Erythroblast (primary cell): ENCODE measurements at places on chromosomes 4 and X.
A peak's percentile ranks its signal among the peaks of the same experiment; 100 is the strongest.

GRCh38 chr4:2364654-2365053 is 53.8 kb downstream of the ZFYVE28 start:
- DNase-seq = peak; percentile 57

DNA sequence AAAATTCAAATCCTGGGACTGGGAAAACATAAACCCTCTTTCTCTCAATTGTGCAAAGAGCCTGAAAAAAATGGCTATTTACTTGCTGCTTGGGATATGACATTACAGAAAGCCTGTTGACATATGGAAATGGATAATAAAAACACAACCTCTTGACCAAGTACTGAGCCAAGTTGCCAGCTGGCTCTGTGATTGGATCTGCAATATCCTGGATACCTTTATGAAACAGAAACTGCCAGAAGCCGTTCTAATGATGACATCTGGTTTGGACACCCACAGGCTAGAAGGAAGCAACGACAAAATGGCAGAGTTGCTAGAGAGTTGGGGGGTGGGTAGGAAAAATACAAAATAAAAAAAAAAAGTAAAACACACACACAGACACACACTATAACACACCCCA is 481.4 kb downstream of the FAT4 start:
- DNase-seq = no peak

DNA sequence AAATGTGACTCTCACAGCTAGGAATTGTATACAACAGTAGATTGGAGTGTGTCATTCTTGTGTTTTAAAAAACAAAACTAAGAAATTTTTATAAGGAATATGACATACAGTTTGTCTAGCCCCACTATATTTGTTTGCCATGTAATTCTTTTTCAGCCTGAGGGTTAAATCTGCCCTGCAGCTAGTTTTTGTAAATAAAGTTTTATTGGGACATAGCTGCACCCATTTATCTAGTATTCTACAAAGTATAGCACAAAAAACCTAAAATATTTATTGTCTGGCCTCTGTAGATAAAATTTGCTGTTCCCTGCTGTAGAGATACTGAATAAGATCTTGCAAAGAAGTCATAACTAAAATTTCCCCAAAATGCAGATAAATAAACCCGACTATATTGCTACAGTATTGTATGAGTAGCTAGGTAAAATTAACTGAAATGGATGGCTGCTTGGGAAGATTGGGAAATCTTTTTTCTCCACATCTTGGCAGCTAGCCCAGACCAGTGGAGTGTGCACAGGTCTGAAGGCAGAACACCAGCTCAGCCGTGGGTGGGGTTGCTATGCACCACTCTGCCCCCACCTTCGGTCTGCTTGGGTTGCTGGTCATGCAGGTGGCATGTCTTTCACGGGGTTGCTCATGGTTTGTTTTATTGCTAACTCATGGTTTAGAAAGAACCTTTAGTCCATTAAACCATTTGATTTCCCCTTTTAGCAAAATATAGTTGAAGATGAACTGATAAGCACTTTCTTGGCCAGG is 127.9 kb downstream of the KLHL8 start:
- DNase-seq = peak; percentile 86

GRCh38 chrX:67328476-67328875 is 215.3 kb upstream of the AR start:
- DNase-seq = no peak

DNA sequence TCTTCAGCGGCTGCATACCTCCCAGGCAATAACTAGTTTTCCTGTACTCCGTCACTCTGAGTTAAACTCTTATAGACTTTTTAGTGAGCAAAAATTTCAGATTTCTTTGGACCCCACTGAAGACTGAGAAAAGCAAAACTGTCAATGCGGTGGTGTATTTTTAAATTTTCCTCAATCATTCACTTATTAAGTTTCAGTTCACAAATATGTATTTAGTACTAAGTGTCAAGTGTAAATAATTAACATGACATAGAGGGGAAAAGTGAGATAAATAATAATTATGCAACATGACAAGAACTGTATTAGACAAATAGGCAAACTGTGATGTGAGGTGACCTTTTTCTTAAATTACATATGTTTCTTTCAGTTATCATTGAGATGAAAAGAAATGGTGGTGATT is 124.4 kb downstream of the NAF1 start:
- DNase-seq = no peak

GRCh38 chr4:72112514-72113156 is 80.8 kb downstream of the NPFFR2 start:
- DNase-seq = peak; percentile 17

DNA sequence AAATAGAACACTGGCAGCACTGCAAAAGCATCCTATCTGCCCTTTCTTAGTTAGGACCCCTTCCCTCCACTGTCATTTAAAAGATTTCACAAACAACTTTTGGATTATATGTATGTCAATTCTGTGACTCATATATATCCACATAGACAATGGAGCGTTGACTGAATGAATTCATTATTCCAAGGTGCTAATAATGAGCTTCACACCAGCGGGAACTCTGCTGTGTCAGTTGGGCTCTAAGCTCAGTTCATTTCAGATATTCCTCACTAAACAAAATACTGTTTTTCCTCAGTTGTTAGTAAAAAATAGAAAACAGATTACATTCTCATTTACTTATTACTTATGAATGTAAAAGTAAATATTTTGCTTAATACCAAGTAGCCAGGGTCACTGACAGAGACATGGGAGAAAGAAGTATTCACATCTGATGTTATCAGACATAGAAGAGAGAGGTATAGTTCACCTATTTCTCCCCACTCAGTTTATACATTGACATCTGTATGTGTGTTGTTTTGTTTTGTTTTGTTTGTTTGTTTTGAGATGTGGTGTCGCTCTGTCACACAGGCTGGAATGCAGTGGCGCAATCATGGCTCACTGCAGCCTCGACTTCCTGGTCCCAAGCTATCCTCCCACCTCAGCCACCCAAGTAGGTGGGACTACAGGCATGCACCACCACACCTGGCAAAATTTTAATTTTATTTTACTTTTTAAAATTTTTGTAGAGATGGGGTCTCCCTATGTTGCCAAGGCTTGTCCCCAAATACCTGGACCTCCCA is 10.9 kb downstream of the NFKB1 start:
- DNase-seq = no peak

GRCh38 chrX:136880003-136880451 is 498 bp downstream of the RBMX start:
- DNase-seq = peak; percentile 66

DNA sequence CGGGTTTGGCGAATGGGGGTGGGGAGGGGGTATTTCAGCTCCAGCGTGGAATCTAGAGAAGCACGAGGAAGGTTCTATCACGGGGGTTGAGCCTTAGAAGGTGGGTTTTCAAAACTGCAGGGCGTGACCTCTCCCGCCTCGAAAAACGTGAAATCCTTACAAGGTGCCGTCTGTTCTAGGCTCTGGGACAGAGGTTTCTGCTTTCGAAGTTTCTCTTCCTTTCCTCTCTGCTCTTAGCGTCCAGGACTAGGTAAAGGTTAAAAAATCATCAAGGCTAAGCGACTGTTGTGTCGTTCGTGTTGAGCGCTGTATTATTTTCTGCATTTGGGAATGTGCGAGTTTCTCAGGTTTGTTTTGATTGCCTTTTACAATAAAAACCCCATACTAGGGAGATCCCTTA is 1.1 kb downstream of the FHL1 start:
- no peak for DNase-seq

- DNase-seq = peak; percentile 33
Observed at GRCh38 chrX:103685396-103685795, 1.1 kb downstream of the MORF4L2 start.

DNA sequence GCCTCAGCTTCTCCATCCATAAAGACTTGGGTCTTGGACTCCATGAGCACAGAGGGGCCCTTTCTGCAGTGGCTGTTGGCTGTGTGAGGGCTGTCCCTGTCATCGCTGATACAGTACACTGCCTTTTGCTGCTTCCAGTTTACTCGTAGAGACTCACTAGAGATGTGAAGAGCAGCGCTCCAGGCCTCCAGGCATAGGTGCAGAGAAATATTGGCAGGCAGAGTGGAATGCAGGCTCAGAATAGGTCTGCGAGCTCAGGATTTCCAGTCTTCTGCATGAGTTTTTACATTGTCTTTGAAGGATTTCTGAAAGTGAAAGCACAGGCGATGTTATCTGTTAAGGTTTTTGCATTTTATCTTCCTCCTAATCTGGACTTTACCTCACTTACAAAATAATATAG is 97.4 kb downstream of the AASDH start:
- DNase-seq = no peak

- no peak for DNase-seq
Observed at GRCh38 chrX:115333446-115333845, 43.9 kb downstream of the LUZP4 start.

DNA sequence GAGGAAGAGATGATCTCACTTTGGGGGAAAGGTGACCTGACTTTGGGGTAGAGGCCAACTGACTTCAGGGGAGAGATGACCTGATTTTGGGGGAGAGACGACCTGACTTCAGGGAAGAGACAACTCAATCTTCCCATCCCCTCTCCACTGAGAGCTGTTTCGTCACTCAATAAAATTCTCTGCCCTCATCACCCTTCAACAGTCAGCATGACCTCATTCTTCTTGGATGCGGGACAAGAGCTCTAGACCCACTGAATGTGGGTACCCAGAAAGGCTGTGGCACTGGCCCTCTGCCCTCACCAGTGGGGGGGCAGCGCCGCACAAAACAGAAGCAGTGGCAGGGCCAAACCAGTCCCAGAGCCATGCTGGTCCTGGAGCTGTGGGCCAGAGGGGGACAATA is 34.6 kb downstream of the ATXN3L start:
- DNase-seq = no peak

- DNase-seq = no peak
Observed at GRCh38 chr4:127781300-127782024, 660 bp upstream of the HSPA4L start.

GRCh38 chrX:97380200-97380599 is 496.5 kb downstream of the RPA4 start:
- DNase-seq = no peak

GRCh38 chr4:45745741-45746140 is 378.1 kb downstream of the GABRG1 start:
- no peak for DNase-seq

GRCh38 chr4:131288441-131288840 is 1860.7 kb upstream of the PCDH10 start:
- no peak for DNase-seq

- DNase-seq = no peak
Observed at GRCh38 chr4:55169352-55169961, 44.1 kb upstream of the KDR start.

DNA sequence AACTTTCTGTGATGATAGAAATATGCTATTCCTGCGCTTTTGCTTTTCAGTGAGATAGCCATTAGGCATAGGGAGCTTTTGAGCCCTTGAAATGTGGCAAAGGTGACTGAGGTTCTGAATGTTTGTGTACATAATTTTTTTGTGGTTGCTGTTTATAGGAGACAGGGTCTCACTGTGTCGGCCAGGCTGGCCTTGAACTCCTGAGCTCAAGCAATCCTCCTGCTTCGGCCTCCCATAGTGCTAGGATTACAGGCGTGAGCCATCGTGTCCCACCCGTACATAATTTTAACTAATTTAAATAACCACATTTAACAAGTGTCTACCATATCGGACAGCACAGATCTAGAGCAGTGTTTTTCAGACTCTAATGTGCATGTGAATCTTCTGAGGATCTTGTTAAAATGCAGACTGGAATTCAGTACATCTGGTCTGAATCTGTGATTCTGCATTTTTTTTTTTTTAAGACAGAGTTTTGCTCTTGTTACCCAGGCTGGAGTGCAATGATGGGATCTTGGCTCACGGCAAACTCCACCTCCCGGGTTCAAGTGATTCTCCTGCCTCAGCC is 45.3 kb downstream of the CASP6 start:
- no peak for DNase-seq

DNA sequence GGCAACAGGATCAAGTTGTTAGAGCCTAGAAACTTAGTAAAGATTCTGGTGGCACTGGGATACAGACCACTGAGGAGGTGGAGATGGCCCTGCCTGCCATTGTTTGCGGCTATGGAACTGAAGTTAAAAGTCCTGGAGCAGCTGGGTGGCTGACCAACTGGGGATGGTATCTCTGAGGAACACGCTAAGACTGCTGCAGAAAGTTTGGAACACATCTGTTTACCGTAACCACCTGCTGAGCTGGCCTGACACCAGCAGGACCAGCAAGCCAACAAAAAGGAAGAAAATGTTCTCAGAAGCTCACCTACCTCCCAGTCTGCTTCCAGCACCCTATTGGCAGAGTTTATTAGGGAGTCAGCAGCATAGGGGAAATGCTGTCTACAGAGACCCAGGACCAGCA is 17.4 kb upstream of the PACRGL start:
- no peak for DNase-seq

- no peak for DNase-seq
Observed at GRCh38 chr4:43331226-43332051, 438.9 kb downstream of the GRXCR1 start.

DNA sequence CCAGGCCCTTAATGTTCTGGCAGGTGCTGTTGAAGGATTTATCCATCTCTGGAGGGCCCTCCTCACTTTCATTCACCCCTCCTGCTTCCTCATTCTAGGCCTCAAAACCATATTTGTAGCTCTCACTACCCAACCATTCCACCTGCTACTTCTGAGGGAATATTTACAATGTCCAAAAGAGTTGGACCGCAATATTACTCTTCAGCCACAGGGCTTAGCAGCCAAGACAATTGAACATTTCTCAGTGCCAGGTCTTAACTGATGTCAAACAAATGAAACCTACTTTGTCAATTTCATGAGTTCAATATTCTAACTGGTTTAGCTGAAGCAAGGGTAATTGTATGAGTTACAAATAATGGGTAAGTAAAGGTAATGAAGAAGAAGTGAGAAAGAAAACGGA is 113.2 kb downstream of the ENOX2 start:
- no peak for DNase-seq

DNA sequence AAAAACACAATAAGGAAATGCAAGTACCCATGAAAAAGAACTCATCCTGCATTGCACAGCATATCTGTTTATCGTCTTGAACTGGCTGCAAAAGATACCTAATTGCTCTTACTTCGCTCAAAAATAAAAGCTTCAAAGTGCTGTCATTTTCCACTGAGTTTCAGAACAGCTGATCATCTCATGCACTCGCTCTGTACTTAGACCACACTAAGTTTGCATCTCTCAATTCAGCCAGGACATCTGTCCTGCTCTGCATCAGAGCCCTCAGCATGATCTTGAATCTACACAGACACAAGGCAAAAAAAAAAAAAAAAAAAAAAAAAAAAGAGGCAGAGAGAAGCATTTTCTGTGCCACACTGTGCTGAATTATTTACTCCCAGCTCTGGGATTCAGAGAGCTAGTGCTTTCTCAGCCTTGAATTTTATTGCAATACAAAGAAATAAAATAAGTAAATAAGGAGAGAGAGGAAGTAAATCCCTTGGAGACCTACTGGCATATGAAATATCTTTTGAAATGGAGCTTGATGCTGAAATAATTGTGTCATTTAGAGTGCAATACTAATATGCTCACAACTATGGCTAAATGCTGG is 81.3 kb downstream of the PPP1R2C start:
- no peak for DNase-seq

GRCh38 chr4:143514497-143514896 is 995 bp downstream of the SMARCA5 start:
- DNase-seq = peak; percentile 90

DNA sequence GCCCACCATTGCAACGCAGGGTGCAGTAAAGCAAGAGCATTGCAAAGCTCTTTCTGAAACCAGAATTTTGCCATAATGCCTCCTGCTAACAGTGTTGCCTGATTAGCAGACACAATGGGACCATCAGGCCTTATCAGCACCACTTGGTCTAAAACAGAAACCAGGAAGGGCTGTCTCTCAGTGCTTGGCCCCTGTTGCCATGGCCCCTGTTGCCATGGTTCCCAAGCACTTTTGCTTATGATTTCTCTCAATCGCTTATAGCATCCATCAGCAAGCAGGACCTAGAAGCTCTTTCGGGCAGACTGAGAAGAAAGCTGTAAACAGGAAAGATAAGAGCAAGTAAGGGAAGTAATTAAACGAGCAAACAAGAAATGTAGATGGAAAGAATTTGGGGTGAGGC is 36.8 kb downstream of the RTL5 start:
- peak; percentile 84 for DNase-seq
